ENCODE measurements at places on chromosomes 1 and 21.

- DNase-seq = no peak
Measured at GRCh38 chr1:55546553-55546952, 331.4 kb upstream of the USP24 start.

GRCh38 chr1:234927312-234927970, 201.2 kb downstream of the TOMM20 start:
- DNase-seq = no peak

GRCh38 chr1:180198196-180198595, 31.9 kb upstream of the LHX4 start:
- no peak for DNase-seq

DNA sequence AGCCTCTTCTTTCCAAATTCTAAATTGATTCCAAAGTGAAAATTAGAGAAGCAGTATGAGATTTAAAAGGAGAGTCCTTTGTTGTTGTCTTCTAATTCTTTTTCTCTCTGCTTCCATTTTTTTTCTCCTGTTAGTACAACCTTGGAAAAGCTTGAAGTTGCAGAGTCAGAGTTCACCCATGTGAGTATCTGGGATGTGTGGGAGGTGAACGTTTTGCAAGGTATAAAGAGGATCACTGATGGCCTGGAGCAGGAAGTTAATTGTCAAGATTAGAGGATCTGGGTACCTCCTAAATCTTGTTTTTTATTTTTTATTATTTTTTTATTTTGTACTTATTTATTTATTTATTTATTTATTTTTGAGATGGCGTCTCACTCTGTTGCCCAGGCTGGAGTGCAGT, 7.7 kb upstream of the PSMD4 start:
- DNase-seq = no peak

DNA sequence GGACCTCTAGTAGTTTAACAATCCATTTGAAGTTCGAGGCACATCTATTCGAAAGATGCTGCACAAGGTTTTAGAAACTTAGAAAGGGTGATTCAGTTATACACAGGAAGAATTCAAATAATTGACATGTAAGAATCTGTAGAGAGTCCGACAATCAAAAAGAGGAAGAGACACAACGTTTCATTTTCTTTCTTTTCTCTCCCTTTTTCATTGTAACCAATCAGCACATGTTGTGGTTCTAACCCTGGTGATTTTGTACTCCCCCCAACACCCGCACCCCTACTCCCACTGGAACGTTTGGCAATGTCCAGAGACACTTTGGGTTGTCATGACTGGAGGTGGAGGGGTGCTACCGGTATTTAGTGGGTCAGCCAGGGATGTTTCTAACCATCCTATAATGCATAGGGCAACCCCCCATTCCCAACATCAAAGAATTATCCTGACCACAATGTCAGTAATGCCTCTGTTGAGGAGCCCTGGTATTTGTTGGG, 4.9 kb downstream of the TGFB2 start:
- DNase-seq = no peak

DNA sequence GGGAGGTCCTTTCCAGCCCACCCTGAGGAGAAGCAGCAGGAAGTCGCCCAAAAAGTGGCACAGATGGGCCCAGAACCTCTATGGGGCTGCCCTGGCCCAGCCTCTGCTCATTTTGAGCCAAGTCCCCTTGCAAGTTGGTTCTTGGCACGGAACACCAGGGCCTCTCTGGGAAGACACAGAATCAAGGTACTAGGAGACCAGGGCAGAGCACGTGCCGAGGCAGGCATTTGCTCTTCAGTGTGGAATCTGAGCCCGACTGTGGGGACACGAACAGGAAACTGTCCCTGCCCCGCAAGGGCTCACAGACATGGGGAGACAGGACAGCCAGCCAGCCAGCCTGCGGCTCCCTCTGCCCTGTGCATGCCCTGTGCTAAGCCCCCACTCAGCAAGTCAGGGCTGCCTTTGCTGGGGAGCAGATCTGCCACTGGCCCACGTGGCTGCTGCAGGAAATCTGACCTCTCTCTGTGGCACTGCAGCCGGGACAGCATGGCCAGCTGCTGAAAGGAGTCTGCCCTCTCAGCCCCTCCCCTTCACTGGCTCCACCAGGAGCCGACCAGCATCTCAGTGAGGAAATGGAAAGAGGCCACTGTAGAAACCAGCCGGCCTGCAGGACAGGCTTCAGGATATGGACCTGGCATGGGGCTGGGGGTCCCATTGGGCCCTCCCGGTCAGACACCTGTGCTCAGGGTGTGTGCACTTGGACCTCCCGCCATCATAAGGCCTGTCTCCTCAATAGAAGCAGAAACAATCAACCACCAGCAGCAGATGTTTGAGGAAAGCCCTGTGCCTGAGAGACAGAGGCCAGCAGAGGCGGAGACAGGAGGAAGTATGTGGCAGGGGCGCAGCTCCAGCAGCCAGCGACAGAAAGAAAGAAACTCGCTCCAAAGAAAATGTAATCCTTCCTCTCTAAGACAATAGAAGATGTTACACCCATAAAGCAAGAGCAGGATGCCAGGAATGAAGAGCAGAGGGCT, 3.7 kb downstream of the ARHGEF16 start:
- no peak for DNase-seq

GRCh38 chr1:50542362-50542761, 119.1 kb upstream of the DMRTA2 start:
- no peak for DNase-seq

GRCh38 chr1:200409203-200409760, 554 bp downstream of the ZNF281 start:
- DNase-seq = peak; percentile 58

Data from femur (tissue), 1 donor.